Stimulated activated CD4-positive, alpha-beta T cell treated with anti-CD3 and anti-CD28 coated beads, Interleukin-1b, Interleukin-23, amount 100 ng/mL, for 48 hours (primary cell): ENCODE measurements at places on chromosomes 3 and 15.

DNA sequence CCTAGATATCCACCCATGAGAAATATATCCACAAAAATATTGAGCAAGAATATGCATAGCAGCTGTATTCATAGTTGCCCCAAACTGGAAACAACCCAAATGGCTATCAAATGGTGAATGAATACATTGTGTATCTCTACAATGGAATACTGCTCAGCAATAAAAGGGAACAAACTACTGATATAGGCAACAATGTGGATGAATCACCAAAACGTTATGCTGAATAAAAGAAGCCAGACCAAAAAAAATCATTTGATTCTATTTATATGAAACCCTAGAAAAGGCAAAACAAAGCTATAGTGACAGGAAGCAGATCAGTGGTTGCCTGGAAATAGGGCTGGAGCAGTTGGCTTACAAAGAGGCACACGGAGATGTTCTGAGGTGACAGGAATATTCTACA lies 15.5 kb upstream of the CMTM7 start:
- no peak for DNase-seq

DNA sequence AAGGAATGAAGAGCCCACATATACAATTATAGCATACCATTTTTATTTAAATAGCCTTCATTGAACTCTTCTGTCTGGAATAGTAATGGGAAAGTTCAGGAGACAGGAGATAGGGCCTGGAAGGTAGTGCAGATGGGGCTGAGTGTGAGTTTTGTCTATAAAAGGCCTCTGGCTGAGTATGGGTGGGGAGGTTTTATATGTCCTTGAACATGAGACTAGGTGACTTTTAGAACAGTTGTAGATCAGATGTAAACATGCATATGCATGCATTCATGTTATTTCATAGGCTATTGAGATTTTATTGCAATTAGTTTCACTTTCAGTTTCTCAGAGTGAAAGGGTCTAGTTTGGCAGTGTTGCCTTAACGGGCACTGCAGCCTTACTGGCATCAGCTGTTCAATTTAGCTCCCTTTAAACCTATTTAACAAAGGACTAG lies 27.1 kb downstream of the CGGBP1 start:
- DNase-seq, result no peak

GRCh38 chr15:80838012-80838411 lies 58.8 kb downstream of the CEMIP start:
- DNase-seq, result no peak

- no peak for DNase-seq
These were observed 72.3 kb upstream of the BNC1 start for GRCh38 chr15:83356501-83357399.

DNA sequence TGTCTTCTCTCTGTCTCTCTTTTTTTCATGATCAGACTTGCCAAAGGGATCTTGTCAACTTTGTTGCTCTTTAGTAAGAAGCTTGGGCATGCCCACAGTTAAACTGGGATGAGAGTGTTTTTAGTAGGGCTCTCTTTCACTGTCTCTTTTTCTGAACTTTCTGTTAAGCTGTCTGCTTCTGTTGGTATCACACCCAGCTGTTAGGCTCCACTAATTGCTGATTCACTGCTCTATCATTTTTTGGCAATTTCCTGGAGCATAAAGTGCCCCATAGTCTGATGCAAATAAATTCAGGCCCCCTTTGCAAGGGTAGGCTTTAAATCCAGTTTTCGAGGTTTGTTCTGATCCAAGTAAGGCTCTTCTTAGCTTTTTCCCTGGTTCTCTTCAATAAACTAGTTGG lies 360.4 kb upstream of the ADAMTS9 start:
- no peak for DNase-seq

- DNase-seq, result no peak
These were observed at the start of gene C3orf22 for GRCh38 chr3:126558336-126559071. C3orf22 (minus strand) TSS chr3:126558932; CDS start chr3:126553390, 5,542 bp downstream.

DNA sequence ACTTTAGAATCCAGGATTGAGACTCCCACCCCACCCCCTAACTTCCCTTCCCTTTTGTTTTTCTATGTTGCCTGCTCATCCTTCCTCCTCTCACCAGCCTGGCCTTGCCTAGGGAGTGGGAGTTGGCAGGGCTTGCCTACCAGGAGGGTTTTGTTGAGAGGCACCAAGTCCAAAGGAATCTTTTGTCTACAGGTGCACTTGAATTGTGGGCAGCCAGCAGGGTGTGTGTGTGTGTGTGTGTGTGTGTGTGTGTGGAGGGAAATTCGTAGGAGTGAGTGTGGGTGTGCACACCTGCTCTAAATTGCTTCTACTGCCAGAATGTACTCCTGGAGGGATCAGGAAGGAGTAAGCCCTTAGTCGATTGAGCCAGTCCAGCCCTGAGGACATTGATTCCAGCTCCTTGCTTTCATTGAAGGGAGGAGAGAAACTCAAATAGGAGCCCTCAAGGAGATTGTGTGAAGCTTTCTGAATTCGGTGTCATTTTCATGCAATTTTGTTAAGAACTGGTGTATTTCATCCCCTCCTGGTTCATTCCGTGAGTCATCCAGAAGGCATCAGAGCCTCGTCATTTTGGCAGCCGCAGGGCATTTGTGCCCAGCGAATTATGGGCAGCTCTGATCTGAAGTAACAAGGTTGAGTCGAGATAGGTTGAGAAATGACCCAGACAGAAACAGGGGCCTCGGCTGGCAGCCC lies 112.1 kb downstream of the SLCO3A1 start:
- no peak for DNase-seq

GRCh38 chr15:91752081-91752785 lies 101.3 kb upstream of the SLCO3A1 start:
- no peak for DNase-seq

DNA sequence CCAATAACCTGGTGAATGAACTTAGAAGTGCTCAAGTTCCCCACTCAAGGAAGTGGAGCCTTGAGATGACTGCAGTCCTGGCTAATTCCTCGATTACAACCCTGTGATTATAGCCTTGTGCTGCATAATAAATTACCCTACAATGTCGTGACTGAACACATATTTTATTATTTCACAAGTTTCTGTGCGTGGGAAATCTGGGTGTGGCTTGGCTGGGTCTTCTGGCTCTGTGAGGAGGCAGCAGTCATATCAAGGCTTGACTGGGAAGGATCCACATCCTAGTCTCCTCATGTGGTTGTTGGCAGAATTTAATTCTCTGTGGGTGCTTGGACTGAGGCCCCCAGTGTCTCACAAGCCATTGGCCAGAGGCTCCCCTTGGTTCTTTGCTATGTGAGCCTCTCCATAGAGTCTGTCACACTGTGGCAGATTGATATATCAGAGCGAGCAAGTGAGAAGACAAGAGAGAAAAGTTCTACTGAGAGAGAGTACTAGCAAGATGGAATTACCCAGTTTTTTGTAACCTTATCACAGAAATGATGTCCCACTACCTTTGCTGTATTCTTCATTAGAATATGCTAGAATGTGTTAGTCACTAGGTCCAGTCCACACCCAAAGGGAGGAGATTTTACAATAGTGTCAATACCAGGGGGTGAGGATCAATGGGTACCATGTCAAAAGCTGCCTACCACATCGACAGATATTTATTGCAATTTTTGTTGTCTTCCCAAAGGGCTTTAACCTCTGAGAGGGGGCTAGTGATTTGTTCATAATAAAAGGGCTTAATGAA lies 102.8 kb upstream of the TBC1D5 start:
- no peak for DNase-seq

- no peak for DNase-seq
These were observed 10.5 kb downstream of the MRPL46 start for GRCh38 chr15:88456733-88457132.

DNA sequence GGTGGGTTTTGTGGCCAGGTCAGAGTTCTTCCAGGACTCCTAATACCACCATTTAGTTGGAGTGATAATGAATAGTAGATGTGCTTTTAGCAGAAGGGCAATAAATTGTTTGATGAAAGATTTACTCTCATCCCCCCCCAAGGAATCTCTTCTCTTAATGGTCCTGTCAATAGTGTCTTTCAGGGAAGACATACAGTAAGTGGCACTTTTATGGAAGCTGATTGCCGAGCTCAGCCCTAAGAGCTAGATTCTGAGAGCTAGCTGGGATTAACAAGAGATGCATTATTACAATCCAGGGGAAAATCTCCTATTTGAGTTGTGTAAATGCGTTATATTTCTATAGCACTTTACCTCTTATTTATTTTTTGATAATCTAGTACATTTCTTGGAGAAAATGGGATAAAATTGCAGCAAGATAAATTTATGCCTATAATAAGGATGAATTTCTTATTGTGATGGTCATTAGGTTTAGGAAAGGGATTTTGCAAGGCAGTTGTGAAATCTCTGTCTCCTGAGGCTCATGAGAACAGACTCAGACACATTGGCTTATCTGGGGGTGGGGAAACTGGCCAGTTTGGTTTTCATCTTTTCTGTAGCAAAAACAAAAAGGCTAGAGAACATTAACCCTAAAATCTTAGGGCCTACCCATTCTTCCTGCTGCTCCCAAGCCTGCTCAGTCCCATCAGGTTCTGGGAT lies 41.6 kb upstream of the CLSTN2 start:
- no peak for DNase-seq

- DNase-seq, result no peak
These were observed 63.1 kb downstream of the ITGA11 start for GRCh38 chr15:68368731-68369435.

DNA sequence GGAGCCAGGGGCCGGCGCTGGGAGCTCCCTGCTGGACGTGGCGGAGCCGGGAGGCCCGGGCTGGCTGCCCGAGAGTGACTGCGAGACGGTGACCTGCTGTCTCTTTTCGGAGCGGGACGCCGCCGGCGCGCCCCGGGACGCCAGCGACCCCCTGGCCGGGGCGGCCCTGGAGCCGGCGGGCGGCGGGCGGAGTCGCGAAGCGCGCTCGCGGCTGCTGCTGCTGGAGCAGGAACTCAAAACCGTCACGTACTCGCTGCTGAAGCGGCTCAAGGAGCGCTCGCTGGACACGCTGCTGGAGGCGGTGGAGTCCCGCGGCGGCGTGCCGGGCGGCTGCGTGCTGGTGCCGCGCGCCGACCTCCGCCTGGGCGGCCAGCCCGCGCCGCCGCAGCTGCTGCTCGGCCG lies 1.5 kb downstream of the SMAD6 start:
- DNase-seq, result no peak

- DNase-seq, result no peak
These were observed 101.2 kb upstream of the SMAD3 start for GRCh38 chr15:66964111-66964738.

DNA sequence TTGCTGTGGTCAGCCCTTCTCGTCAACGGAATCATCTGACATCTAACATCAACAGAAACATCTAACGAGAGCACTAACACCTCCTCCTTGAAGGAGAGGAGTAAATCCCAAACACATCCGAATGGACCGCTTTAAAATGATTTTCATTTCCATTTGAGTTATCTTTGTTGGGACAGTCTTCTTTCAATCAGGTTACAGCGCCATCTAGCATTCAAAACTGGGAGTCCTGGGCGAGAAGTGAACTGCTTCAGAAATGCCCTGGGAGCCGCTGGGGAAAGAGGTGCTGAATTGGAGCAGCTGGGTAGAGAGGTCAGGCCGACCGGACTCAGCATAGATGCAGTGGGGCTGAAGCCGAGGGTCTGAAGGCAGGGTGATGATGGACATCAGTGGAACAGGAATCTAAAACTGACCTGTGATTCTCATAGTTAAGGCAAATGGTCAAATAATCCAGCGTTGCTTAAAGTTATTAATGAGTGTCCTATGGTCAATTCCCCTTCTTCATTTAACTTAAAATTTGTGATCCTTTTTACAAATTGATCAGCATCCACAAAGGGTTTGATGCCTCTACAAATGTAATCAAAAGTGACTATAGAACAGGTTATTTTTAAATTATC lies 170.0 kb upstream of the NDN start:
- DNase-seq, result no peak

GRCh38 chr3:66778107-66778506 lies 220.0 kb upstream of the KBTBD8 start:
- DNase-seq, result no peak

DNA sequence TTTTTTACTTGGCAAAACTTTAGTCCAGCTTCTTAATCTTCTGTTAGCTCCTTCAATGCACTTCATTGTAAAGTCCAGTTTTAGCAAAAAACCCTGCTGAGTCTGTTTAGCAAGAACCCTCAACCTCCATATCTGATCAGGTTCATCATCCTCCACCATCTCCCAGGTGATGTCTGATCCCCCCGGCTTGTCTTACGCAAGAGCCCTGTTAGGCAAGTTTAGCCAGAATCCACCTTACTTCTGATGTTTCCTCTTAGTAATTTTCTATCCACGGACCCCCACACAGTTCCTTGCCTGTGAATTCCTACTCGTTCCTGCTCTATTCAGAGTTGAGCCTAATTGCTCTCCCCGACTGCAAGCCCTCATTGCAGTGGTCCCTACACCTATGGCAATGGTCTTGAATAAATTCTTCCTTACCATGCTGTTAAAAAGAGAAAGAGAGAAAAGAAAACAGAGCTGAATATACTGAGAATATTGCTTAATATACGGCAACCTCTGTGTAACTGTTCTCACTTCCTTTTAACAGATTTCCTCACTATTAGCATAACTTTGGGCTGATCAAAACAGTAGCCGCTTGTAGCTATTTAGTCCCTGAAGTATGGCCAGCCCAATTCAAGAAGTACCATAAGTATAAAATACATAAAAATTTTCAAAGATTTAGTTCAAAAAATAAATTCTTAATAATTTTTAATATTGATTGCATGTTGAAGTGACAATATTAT lies 78.7 kb upstream of the MME start:
- DNase-seq, result no peak

- DNase-seq, result no peak
These were observed 321.0 kb upstream of the C2CD4B start for GRCh38 chr15:62486041-62486440.

- DNase-seq, result no peak
These were observed 3.4 kb downstream of the SCN5A start for GRCh38 chr3:38646062-38646461.

- DNase-seq, result no peak
These were observed 18.1 kb downstream of the PLXNB1 start for GRCh38 chr3:48411606-48412374.

- DNase-seq, result no peak
These were observed 325.9 kb upstream of the CBLB start for GRCh38 chr3:106194726-106195125.

DNA sequence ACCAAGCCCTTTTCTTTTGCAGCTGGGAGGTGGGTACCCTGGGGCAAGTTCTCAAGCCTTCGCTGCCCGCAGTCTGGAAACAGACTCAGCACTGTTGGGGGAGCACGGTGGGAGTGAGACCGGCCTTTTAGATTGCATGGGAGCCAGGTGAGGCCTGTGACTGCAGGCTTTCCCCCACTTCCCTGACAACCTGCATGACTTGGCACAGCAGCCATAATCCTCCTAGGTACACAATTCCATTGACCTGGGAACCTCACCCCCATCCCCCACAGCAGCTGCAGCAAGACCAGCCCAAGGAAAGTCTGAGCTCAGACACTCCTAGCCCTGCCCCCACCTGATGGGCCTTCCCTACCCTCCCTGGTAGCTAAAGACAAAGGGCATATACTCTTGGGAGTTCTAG lies 52.2 kb upstream of the CCDC80 start:
- DNase-seq, result no peak

GRCh38 chr3:139173372-139174108 lies 128.8 kb upstream of the PRR23C start:
- DNase-seq, result no peak

DNA sequence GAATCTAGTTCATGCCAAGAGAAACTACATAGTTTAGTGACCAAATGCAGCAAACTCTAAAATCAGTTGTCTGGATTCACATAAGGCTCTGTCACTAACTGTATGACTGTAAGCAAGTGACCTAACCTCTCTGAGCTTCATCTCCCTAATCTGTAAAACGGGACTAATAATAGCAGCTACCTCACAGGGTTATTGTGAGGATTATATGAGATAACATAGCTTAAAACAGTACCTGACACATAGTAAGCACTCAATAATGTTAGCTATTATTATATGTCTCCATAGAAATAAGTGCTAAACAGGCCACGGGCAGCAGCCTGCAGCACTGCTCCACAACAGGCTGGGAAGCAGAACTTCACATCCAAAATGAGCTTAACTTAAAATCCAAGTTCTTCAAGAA lies 30.2 kb downstream of the NPTN start:
- no peak for DNase-seq
